ENCODE measurements at places on chromosomes 12 and 14.
A peak's percentile ranks its signal among the peaks of the same experiment; 100 is the strongest.

DNA sequence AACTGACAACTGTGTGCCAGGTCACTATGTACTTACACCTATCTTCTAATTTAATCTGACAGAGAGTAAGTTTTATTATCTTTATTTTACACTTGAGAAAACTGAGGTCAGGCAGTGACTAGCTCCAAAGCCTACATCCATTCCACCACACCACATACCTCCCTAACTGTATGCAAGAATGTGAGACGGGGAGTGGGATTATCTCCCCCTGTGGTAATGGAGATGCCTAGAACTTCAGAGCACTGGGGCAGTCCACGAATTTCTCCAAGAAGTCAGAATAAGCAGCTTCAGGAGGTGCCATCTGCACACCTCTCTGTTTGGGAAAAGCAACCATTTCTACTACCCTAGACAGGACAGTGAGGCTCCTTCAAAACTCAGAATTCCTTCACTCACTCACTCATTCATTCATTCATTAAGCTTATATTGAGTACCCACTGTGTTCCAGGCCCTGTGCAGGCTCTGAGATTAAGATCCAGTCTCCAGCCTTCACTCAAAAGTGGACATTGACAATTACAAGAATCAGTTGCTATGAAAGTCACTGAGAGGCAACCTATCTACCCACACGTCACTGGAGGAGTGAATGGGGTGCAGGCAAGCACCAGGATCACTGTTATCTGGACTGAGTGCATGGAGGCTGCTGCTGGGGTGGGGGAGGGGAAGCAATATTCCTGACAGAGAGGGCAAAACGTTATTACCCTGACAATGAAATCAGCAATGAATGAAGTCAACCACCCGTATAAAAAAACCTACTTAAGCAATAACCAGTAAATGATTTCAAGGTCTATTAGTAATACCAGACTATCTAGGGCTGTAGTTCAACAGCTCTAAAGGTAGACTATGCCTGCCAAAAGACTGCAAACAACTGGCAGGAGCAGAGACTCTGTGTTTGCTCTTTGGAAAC, 18.0 kb downstream of the SLC7A7 start:
- no peak for DNase-seq

DNA sequence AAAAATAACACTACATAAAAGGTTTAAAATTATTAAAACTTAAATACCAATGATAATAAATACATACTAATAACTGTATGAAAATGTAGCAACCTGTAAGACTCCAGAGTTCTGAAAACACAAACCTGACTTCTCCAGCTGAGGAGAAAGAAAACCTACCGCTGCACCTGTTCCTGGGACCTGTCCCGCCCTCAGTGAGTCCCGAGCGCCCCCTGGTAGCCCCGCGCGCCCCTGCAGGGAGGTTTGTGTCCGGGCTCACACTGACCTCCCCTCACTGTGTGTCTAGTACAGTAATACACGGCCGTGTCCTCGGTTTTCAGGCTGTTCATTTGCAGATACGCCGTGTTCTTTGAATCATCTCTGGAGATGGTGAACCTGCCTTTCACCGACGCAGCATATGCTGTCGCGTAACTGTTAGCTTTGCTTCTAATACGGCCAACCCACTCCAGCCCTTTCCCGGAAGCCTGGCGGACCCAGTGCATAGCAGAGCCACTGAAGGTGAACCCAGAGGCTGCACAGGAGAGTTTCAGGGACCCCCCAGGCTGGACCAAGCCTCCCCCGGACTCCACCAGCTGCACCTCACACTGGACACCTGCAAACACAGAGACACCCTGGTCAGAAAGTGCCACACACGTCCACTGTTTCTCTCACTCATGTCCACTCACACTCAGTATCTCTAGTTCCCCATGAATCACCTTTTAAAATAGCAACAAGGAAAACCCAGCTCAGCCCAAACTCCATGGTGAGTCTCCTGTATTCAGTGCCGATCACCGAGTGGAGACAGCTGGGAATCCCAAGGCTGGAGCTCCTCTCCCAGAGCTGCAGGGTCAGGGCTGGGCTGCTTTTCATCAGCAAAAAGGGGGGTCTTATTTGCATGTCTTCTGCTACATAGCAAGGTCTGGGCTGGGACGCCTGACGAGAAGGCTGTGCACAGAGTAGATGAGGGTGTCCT, 1276.3 kb downstream of the TMEM121 start:
- DNase-seq: no peak

- DNase-seq: no peak
Measured at GRCh38 chr14:80658733-80659132, 282.8 kb downstream of the CEP128 start.

GRCh38 chr14:24232121-24232644, at the start of gene NEDD8:
NEDD8 (minus strand) TSS chr14:24232367; CDS start chr14:24232267, 100 bp downstream.
- DNase-seq: peak; percentile 94

GRCh38 chr12:22481547-22482104, 62.7 kb downstream of the C2CD5 start:
- DNase-seq: no peak

- DNase-seq: no peak
Measured at GRCh38 chr12:95615749-95616148, 64.5 kb upstream of the USP44 start.

GRCh38 chr12:75665216-75665615, 153.8 kb upstream of the KRR1 start:
- DNase-seq: no peak

DNA sequence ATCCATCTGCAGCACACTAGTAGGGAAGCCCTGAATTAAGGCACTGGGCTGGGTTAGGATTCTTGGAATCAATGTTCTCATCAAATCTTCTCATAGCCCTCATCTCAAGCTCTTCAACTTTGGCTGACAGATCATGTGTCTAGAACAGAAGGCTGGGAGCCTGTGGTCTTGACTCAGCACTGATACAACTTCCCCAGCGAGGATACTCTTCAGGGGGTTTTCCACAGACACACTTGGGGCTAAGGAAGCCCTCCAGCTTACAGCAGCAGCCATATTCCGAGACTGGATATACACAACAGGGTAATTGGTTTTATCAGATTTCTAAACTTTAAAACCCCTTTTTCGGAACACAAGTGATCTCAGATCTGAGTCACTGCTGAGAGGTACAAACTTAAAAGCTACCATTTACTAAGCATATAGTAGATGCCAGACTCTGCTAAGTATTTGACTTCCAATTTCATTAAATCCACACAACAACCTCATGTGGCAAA, 3.5 kb downstream of the FMNL3 start:
- no peak for DNase-seq

All from hematopoietic multipotent progenitor cell treated with erythropoietin and hydrocortisone succinate and interleukin-3 and kit ligand, for 8 days (in vitro differentiated cells).